ENCODE measurements at places on chromosomes 12 and 14.
A peak's percentile ranks its signal among the peaks of the same experiment; 100 is the strongest.

- H3K4me1 ChIP-seq = no peaks in the 10 kb centered on the region
- no peak overlapping the region for H3K27ac ChIP-seq
- H3K36me3 ChIP-seq = no peaks in the 10 kb centered on the region
- H3K4me3 ChIP-seq = no peak overlapping the region
- no peaks in the 10 kb centered on the region for H3K27me3 ChIP-seq
Observed at GRCh38 chr12:75690296-75690955, 179.0 kb upstream of the KRR1 start.

DNA sequence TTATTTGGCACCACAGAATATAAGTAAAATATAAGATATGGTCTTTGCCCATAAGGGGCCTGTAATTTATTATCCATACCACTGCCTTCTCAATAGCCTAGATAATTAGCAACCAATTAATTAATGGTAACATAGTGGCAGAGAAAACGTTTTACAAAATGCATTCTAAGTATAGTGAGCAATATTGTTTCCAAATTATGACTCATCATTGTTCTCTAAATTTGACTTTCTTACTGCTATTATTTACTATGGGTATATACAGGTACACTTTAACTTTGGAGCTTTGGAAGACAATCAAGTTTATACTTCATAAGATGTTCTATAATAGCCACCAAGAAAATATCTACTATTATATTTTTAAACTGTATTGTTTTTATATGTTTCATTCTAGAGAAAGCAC is 26.7 kb downstream of the DCP1B start:
- H3K4me1 ChIP-seq = no peaks in the 10 kb centered on the region
- no peaks in the 10 kb centered on the region for H3K27me3 ChIP-seq
- H3K27ac ChIP-seq = no peak overlapping the region
- DNase-seq = no peak

- no peak for DNase-seq
- H3K4me3 ChIP-seq = no peak overlapping the region
- no peaks in the 10 kb centered on the region for H3K27me3 ChIP-seq
- H3K4me1 ChIP-seq = no peaks in the 10 kb centered on the region
- H3K27ac ChIP-seq = no peak overlapping the region
- H3K36me3 ChIP-seq = peaks cover 16% of the 10 kb centered on the region
Observed at GRCh38 chr12:92827836-92828431, 101.2 kb downstream of the EEA1 start.

GRCh38 chr14:31837031-31837430 is 240.1 kb upstream of the ARHGAP5 start:
- H3K4me1 ChIP-seq = no peaks in the 10 kb centered on the region
- no peak overlapping the region for H3K4me3 ChIP-seq
- no peak for DNase-seq
- H3K36me3 ChIP-seq = no peaks in the 10 kb centered on the region
- no peak overlapping the region for H3K27ac ChIP-seq

- H3K4me1 ChIP-seq = no peaks in the 10 kb centered on the region
- no peak overlapping the region for H3K27ac ChIP-seq
- H3K4me3 ChIP-seq = no peak overlapping the region
- H3K27me3 ChIP-seq = no peaks in the 10 kb centered on the region
- no peak for DNase-seq
- H3K36me3 ChIP-seq = no peaks in the 10 kb centered on the region
Observed at GRCh38 chr12:29726321-29726692, 57.4 kb downstream of the TMTC1 start.

GRCh38 chr14:93742761-93743160 is 45.5 kb downstream of the PRIMA1 start:
- no peak for DNase-seq
- H3K4me1 ChIP-seq = no peaks in the 10 kb centered on the region
- no peaks in the 10 kb centered on the region for H3K36me3 ChIP-seq
- no peak overlapping the region for H3K4me3 ChIP-seq
- H3K27me3 ChIP-seq = no peaks in the 10 kb centered on the region
- no peak overlapping the region for H3K27ac ChIP-seq

GRCh38 chr12:85277191-85277590 is 2.8 kb upstream of the ALX1 start:
- H3K4me3 ChIP-seq = no peak overlapping the region
- no peaks in the 10 kb centered on the region for H3K4me1 ChIP-seq
- no peak for DNase-seq
- peaks cover 59% of the 10 kb centered on the region for H3K27me3 ChIP-seq

DNA sequence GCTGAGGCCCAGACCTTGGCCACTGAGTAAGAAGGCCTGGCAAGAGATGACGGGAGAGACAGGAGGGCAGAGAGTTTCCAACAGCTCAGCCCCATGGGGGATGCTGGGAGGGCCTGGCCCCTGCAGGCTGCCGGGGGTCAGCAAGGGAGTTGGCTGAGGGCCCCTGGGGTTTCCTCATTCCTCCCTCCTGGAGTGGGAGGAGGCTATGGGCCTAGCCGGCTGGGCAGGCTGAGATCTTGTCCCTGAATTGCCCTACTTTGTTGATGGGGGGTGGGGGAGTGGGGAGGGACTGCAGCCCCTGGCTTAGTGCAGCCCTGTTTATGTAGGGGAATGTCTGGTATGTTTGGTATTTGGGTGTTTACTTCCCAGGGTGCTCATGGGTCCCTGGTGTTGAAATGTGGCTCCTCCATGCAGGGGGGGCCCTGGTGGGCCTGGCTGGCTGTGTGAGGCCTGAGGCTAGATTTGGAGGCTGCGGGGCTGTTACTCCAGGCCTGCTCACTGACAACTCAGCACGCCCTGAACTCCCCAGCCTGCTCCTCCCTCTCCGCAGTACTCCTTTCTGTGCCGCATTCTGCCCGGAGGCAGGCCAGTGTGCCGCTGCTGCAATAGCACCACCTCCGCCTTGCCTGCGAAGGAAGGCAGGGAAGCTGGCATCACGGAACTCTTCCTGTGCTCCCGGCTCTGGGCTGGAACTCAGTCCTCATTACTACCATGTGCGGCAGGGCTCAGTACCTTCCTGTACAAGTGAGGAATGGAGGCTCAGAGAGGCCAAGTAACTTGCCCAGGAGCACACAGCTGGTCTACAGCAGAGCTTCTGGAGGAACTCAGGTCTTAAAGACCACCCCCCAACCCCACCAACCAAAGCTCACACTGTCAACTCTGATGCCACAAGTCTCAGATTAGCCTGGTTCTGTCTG is 25.3 kb downstream of the JDP2 start:
- no peaks in the 10 kb centered on the region for H3K27me3 ChIP-seq
- peaks cover 5% of the 10 kb centered on the region for H3K36me3 ChIP-seq
- DNase-seq = peak; percentile 94

DNA sequence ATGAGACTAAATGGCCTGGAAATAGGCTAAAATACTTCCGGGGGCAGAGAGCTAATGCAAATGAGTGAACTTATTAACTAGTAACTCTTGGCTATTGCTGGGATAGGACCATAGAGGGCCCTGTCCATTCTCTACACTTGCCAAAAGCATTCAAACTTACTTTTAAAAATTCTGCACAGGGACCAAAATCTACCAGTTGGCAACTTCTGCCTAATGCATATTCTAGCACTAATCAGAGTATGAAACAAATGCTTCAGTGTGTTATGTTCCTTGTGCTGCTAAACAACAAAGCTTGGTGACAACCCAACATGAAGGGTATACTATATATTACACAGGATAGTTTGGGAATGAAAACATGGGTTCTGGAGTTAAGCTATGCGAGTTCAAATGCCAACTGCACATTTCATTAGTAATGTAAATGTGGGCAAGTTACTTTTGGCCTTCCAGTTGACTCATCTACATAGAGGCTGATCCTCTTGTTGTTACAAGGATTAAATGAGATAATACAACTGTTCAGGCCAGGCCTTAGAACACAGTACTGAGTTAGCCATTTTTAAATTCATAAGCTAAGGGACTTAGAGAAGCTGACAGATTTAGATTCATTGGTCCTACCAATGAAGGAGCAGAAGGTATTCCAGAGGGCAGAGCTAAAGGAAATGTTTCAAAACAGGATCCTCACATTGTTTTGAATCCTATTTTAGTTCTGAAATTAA is 32.4 kb downstream of the HIGD1C start:
- DNase-seq = no peak
- H3K4me3 ChIP-seq = no peak overlapping the region
- H3K27me3 ChIP-seq = no peaks in the 10 kb centered on the region
- H3K36me3 ChIP-seq = peaks cover 1% of the 10 kb centered on the region
- H3K4me1 ChIP-seq = no peaks in the 10 kb centered on the region

DNA sequence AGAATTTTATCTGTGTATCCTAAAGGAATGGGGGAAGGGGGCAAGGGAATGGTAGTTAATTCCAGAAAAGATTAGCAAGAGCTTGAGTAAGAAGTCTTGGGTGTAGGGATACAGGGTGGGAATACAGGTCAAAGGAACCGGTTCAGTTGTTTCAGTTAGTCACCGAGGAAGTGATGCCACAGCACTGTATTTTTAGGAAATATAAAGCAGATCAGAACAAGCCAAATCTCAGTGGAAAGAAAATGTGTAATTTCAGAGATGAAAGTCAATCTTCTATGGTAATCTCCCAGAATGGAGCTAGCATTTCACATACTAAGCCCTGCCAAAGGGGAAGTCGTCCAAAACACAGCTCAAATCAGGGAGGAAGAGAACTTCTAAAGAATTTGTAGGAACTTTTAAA is 4.7 kb upstream of the TUBA1C start:
- no peak for DNase-seq
- no peak overlapping the region for H3K4me3 ChIP-seq
- no peaks in the 10 kb centered on the region for H3K36me3 ChIP-seq
